Stimulated activated CD4-positive, alpha-beta T cell treated with anti-CD3 and anti-CD28 coated beads, TNF-alpha, amount 100 ng/mL, for 48 hours (primary cell): ENCODE measurements at places on chromosomes 16 and 17.
A peak's percentile ranks its signal among the peaks of the same experiment; 100 is the strongest.

GRCh38 chr17:27968206-27968732 is 74.2 kb upstream of the NLK start:
- DNase-seq: no peak

DNA sequence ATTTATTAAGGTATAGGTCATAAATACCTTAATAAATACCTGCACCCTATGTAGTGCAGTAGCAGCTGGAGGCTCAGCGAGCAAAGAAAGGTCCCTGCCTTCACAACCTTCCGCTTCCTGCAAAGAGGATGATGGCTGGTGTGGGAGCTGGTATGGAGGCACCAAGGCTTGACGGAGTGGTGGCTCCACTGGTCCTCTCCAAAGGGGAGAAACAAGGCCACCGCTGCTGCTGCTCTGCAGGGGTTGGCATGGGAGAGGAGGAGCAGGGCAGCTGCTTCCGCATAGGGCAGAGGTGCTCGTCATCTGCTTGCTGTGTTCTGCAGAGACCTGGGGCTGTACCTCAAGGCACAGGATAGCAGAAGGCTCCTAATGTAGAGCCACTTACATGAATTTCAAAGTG is 52.8 kb downstream of the NDEL1 start:
- no peak for DNase-seq

DNA sequence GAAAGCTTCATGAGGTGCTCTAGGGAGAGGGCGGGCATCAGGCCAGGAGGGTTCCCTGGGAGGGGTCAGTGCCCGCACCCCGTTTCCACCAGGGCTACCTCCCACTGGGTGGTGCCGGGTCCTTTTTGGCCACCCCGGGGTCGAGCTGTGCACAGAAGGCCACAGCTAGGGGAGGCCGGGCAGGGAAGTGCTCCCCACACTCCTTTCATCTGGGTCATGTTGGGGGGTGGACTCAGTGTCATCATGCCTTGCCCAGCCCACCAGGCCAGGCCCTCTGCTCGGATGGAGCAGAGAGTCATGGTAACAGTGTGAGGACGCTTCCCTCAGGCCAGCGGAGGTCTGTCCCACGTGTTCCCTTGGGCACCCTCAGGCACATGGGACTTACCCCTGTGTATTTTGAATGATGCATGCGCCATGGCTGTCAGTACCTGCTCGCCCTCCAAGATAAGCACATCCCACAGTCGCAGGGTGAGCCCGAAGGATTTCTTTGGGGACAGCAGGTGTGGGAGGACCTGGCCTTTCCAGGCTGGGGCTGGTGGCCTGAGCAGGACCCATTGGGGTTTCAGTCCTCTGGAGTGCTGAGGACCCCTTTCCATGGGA is 46.4 kb downstream of the TNFRSF13B start:
- no peak for DNase-seq

GRCh38 chr17:40664582-40665333 is at the start of gene KRT222:
Gene KRT222 (minus strand): TSS chr17:40665177. CDS start chr17:40665099, 78 bp downstream.
- no peak for DNase-seq

DNA sequence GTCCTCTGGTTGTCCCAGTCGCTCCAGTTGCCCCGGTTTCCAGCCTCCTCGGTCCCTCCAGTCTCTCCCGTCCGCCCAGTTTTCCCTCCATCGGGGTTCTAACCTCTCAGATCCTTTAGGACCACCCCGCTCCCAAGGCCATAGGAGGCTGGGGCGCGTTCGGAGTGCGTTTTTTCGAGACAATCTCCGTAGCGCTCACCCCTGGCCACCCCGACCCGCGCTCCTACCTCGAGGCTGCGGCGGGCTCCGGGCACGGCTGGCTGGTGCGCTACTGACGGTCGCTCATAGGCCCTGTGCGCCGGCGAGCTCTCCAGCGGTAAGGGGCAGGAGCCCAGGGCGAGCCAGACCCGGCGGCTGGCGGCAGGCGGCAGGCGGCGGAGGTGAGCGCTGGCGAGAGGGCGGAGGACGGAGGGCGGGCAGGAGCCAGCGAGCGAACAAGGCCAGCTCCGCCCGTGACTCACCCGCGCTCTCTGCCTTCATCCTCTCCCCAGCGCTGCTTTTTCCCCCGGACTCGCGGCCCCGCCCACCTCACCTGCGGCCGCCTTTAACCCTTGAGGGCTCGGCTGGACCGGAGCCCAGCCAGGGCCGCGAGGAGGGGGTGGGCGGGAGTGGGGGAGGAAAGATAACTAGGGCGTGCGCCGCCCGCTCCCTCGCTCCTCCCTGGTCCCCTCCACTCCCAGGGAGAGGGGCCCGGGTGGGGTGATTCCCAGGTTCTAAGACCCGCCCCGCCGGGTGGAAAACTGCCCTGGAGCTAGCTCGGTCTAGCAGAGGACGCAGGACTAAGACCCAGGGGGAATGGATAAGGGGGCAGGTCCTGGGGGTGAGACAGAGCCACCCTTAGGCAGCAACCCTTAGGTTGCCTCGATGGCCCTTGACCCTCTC is at the start of gene SP6:
Gene SP6 (minus strand): TSS at position 472 of the 882 bp plus-strand sequence. CDS start 2,734 bp downstream, outside the sequence.
- peak; percentile 35 for DNase-seq

DNA sequence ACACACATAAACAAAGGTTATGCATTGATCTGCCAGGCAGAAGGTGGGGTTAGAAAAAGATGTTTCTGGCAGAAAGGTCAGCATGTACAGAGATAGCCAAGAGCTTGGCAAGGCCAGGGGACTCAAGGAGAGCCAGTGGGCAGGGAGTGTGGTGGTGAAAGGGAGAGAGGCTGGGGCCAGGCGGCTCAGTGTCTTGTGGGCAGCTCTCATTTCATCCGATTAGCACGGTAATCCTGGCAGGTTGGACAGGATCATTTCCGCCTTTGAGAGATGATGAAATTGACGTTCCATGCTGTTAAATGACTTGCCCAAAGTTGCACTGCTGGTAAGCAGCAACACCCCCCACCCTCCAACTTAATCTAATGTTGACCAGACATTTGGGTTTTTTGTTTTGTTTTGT is 3.6 kb downstream of the CHD9 start:
- DNase-seq: no peak

DNA sequence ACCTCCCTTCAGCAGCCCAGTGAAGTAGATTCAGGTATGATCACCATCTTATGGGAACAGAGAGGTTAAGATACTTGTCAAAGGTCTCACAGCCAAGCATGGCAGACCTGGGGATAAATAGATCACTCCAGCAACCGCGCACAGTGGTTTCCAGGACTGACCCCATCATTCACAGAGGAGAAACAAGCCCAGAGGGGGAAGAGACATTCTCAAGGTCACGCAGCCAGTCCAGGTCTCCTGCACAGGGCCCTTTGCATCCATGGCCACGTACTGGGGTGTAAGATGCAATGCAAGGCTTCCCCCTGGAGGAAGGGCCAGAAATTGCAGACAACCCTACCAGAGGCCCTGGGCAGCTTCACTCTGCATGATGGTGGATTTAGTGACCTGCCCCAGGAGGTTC is 19.9 kb downstream of the TLE7 start:
- DNase-seq: no peak

DNA sequence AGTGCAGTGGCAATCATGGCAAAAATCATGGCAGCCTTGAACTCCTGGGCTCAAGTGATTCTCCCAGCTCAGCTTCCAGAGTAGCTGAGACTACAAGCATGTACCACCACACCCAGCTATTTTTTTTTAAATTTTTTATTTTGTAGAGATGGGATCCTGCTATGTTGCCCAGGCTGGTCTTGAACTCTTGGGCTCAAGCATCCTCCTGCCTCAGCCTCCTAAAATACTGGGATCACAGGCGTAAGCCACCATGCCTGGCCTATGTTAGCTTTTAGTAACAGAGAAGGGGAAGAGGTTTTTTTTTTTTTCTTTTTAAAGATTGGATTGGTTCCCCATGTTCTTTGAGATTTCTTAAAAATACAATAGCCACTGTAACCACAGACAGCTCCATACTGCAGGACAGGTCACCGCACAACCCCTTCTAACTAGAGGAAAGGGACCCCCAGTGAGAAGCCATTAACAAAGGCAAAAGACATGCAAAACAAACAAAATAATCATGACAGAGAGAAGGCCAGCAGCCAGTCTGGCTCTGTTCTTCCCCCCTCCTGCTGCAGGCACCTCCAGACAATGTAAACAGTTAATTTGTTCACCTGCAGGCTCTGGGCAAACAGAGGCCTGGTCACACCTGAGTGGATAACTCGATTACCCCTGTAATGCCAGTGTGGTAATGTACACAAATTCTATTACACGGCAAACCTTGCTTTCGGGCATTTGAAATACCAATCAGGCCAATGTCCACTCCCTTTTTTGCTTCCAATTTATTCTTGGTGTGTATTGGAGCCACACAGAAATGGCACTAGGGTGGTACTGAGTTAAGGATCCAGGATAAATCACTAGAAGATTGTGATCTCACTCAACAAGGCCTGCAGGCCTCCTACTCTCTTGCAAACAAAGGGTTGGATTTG is 52.9 kb downstream of the SNX11 start:
- DNase-seq: no peak

DNA sequence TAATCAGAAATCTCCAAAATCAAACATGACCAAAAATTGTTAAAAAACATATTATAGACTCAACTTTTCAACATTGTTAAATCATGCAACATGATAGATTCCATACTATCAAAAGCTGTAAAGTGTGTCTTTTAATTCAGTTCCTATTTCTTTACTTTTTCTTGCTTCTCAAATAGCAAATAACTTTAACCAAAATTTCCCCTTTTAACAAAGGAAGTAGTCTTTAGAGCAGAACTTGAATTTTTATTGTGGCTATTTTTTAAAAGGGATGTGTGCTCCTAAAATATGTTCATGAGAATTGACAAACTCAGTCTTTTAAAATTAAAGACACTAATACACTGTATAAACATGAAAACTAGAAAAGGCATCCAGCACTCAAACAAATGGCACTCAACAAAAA is 49.1 kb downstream of the SPAG9 start:
- no peak for DNase-seq
